ENCODE measurements at places on chromosomes 5 and 9.

DNA sequence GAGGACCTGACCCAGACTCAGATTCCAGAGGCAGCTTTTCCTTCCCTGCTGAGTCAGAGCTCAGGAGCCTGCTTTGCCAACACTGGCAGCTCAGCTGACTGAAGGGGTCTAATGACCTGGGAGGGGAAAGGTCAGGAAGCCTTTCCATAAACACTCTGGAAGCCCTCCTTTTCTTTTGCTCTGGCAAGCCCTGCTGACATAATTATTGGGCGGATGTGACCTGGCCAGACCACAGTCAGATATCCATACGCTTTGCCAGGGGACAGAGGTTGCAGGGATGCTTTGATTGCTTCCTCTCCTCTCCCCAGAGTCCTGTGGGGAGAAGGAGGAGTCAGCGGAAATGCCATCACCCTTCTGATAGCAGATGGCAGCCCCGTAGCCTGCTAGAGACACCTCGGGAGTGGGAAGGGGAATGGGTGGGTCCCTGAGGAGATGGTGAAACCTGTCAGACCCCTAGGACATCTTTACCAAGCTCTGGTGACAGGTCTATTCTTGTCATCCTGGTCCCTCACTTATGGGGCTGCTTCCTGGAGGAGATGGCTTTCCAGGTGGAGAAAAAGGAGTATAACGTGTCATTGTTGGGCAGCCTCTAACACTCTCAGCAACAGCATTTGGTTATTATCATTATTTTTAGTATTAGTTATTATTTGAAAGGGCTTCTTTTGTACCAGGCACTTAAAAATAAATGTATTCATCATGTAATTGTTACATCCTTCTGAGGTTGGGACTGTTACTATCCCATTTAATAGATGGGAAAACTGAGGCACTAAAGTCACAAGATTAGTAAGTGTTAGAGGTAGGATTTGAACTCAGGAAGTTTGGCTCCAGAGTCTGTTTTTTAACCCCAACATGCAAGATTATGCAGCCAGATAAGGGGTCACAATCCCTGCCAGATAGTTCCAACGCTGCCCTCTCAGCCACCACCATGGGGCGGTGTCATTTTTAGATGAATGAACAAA is 11.6 kb downstream of the COL27A1 start:
- no peak for DNase-seq

- DNase-seq: no peak
Observed at GRCh38 chr5:10860645-10861422, 99.8 kb upstream of the DAP start.

- DNase-seq: no peak
Observed at GRCh38 chr9:129194221-129194620, 16.2 kb upstream of the IER5L start.

- peak; percentile 47 for DNase-seq
Observed at GRCh38 chr9:76658510-76659231, 105.6 kb upstream of the PCA3 start.

DNA sequence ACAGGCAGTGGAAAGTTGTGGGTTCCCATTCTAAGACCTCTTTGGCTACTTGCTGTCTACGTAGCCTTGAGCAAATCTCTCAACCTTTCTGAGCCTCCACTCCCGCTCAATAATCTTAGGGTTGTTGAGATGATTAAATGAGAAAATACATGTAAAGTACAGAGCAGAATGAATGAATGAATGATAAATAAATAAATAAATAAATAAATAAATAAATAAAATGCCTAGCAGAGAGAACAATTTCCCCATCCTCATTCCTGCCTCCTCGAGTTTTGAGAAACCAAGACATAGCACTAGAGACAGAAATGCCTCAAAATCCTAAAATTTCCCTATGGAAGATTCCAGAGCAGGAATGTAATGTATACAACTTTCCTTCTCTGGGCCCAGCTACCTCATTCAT is 128.3 kb upstream of the RAD23B start:
- DNase-seq: no peak

- no peak for DNase-seq
Observed at GRCh38 chr9:91825422-91825821, 124.6 kb downstream of the ROR2 start.

- no peak for DNase-seq
Observed at GRCh38 chr5:52751137-52751536, 36.6 kb upstream of the ITGA1 start.

GRCh38 chr9:115494393-115494792 is 376.4 kb upstream of the TNC start:
- DNase-seq: no peak

DNA sequence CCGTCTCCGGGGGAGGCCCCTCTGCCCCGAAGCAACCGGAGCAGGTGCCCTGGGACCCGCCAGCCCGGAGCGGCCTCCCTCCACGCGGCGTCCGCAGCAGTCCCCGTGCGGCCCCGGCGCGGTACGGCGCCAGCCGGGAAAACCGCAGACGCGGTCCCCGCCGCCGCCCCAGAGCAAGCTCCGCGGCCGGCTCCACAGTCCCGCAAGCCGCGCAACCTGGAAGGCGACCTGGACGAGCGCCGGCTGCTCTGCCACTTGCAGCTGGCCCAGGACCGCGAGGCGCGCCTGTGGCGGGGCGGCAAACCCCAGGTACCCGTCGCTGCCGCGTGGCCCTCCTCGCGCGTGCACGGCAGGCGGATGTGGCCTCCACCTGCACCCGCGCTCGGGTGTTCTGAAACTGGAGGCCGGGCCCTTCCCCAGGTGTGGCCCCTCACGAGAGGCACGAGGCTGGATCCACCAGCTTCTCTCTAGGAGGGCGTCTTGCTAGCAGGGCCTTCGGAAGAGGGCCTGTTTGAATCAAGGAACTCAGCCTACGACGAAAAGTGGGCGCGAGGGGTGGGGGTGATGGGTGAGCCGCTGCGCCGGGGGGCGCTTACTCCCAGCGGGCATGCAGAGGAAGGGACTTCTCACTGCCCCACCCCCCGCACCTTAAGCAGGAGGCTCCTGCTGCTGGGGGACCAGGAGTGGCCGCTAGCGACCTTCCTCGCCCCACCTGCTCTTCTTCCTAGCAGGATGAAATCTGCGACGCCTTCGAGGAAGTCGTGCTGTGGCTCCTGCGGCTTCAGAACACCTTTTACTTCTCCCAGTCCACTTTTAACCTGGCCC is 602 bp downstream of the CCNI2 start:
- peak; percentile 61 for DNase-seq

DNA sequence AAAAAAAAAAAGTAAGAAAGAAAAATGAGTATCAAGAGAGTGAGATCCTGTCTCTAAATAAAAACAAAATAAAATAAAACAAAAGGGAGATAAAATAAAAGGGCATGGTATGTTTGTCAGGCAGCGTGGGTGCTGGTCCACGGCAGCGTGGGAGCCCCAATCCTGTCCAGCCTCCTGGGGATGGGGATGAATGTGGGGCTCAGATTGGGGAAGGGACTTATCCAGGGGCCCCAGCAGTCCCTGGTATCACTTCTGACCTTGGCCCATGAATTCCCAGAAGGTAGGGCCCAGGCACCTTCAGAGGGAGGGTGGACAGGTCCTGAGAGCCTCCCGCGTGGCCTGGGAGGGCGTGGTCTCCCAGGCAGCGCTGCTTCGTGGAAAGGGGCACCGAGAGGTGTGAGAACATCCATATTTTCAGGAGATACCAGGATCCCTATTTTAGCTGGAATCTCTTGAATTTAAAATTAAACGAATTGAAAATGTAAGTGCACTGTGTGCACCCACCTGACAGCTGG is 71.2 kb downstream of the ZNF354C start:
- DNase-seq: no peak

DNA sequence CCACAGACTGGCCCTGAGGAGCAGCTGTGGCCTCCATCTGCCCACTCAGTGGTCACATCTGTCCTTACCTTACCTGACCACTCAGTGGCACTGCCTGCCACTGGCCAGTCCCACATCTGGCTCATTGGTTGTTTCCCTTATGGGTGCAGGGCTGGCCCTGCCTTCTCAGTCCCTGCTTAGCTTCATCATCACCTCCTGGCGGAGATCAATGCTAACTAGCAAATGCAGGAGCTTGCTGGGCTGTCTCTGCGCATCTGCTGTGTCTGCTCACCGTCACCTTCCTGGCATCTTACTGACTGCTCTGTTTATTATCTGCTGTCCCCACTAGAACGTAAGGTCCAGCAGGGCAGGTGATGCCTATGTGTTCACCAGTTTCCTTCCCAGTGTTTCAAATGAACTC is 356.9 kb downstream of the SEMA5A start:
- DNase-seq: no peak

GRCh38 chr5:43422143-43422542 is 10.0 kb upstream of the CCL28 start:
- no peak for DNase-seq

DNA sequence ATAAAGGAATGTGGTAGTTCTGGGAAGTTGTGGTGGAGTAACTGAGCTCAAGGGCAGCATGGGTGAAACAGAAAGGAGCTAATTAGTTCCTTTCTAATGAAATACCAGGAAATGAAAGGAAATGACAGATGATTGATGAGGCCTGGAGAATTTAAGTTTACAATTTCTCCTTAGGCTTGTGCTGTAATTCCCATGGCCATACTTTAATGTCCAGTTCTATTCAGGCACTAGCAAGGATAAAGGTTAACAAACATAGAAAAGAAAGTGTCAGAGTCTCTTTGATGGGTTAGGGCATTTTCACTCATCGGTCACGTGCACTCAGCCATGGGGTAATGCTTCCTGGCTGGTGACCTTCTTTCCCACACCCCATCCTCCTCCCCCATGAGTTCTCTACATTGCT is 70.3 kb downstream of the CTSL start:
- no peak for DNase-seq

DNA sequence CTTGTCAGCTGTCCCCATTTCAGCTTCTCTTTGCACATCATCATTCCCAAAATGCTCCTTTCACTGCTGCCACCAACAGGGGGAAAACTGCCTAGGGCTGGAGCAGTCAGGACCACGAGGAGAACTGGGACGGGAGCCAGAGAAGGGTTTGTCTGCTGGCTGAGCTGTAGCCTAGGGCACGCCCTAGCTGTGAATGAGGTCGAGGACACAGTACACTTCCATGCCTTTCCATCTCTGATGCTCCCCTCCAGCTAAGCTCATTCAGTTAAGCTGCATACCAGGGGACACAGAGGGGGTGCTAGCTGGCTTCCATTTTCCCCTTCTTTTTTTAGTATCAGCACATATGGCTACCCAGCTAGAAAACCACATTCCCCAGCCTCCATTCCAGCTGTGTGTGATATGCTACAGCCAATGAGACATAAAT is 64.7 kb downstream of the STK10 start:
- peak; percentile 61 for DNase-seq

DNA sequence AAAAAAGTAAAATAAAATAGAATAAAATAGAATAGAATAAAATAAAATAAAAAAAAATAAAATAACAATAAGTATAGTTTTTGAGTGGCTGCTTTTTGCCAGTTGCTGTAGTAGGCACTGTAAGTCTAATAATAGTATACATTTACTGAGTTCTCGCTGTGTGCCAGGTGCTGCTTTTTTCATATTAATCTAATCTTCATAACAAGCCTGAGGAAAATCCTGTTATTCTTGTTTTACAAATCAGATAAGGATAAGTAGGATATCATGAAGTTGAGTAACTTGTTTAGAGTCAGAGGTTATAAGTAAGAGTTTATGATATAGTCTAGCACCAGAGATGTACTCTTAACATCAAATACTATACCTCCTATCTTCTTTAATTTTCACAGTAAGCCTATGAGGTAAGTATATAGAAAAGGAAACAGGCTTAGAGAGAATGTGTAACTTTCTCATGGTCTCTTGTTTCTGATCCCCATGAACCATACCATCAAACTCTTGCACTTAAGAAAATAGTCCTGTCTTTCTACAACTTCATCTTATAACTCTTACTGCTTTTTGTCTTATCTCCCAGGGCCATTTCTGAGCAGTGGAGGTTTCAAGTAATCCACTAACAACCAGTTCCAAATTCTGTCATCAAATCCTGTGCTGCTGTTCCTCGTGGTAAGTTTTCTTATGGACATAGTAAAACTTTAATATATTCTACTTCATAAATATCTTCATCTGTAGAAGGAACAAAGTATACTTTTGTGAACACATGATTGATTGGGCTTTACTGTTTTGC is 18.7 kb downstream of the RMI1 start:
- no peak for DNase-seq

- DNase-seq: no peak
Observed at GRCh38 chr5:13566871-13567339, 377.6 kb downstream of the DNAH5 start.

- no peak for DNase-seq
Observed at GRCh38 chr9:83976372-83976771, 3.6 kb downstream of the HNRNPK start.

DNA sequence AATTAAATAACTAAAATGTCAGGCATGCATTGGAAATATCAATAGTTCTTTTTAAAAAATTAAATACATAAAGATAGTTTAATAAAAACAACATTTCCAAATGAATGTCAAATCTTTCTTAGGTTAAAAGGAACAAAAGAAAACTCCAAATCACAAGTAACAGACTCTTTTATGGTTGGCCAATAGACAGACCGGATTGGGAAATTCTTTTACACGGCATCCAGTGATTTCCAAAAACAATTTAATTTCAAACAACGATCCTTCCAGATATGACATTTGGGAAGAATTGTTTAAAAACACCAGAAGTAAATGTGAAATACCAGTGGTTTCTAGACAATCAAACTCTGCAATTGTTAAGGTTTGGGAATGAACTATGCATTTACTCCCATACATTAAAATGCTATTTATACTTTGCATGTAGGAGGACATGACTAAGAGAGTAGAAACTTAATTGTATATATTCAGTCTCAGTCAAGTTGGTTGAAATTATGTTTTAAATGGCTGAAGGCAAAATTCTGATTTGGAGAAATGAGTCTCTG is 32.8 kb downstream of the ZNF474 start:
- no peak for DNase-seq

GRCh38 chr5:6347165-6347564 is 31.2 kb downstream of the MED10 start:
- no peak for DNase-seq

GRCh38 chr5:4027088-4027734 is 431.6 kb downstream of the IRX1 start:
- DNase-seq: no peak

DNA sequence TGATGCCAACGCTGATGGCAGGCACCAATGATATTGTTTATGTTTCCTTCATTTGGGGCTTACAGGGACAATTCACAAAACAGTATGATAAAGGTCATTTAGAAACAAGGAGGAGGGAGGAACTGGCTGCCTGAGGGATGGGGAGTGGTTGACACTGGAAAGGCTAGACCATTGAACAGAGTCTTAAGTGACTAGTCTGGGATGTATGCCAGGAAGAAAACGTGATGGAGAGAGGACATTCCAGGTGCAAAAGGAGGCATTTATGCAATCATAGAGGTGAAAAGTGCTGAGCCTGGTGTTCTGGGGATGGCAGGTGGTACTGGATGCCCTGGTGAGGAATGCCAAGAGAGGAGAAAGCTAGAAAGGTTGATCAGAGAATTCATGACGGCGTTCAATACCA is 153.4 kb downstream of the ZNF462 start:
- no peak for DNase-seq

- DNase-seq: no peak
Observed at GRCh38 chr9:136520053-136520540, 25.8 kb downstream of the NOTCH1 start.

- no peak for DNase-seq
Observed at GRCh38 chr5:181203093-181203711, 1.8 kb downstream of the TRIM7 start.

GRCh38 chr5:6455571-6456200 is 7.0 kb downstream of the UBE2QL1 start:
- no peak for DNase-seq

GRCh38 chr5:138724470-138725146 is 28.6 kb upstream of the CTNNA1 start:
- DNase-seq: no peak

- DNase-seq: no peak
Observed at GRCh38 chr5:127085796-127086195, 12.5 kb upstream of the C5orf63 start.

- DNase-seq: no peak
Observed at GRCh38 chr5:76974785-76975184, 21.9 kb downstream of the CRHBP start.
